Effector CD4-positive, alpha-beta T cell (primary cell): ENCODE measurements at places on chromosomes 11 and 22.

DNA sequence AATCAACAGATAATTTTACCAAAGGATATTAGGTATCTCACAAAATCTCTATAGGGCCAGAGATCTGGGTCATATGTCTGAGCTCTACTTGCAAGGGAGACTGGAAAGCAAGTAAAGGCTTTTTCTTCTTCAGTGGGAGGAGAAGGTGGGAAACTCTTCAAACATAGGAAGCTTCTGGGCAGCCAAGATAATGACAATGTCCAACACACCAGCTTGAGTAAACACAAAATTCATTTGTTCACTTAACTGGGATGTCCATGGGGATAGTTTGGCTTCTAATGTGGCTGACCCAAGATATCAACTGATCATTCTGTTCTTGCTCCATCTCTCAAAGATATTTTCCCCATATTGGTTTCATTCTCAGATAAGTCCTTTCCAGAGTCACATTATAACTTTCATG lies 37.4 kb downstream of the OR2AT4 start:
- DNase-seq, result no peak

- DNase-seq, result no peak
Observed at GRCh38 chr22:40484906-40485669, 114.7 kb downstream of the SGSM3 start.

- DNase-seq, result no peak
Observed at GRCh38 chr11:61109671-61110070, 7.4 kb downstream of the CD5 start.

DNA sequence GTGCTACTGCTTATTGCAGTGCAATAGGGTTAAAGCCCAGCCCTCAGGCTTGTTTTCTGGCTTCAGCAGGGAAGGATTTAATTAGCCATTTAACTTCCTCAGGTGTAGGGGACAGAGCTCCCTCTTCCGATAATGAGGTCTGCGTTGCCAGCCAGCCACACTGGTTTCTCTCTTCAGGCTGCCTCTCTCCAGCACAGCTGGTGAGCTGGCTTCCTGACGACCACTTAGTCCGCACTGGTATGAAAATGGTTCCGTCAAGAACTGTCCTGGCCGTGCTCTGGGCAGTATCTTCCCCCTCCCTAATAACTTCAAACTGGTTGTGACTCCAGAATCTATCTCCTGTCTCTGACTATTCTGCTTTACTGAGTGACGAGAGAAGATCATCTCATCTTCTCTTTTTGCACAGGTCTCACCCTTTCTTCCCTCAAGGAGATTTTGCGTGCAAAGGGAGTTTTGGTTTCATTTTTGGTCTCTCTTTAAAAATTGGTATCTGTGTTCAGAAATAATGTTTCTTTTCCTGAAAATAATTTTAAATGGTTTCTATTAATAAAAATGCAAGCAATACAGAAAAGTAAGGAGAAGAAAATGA lies 49.2 kb downstream of the CNTN5 start:
- no peak for DNase-seq

DNA sequence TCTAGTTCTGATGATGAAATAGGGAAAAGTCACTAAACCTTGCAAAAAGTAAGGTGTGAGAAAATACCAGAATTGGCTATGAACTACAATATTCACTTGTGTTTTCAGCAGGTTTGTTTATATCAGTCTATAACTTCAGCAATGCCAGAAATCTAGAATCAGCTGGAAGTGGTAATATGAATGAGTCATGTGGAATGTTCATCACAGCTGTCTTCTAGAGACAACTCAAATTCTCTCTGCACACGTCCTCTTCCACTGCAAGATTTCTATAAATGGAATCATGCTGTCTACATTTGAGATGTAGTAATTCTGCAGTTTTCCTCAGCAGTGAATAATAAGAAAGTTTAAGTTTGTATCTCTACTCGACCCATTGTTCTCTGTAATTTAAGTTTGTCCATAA lies 89.9 kb downstream of the OR4A15 start:
- no peak for DNase-seq

GRCh38 chr22:37254209-37254866 lies 10.3 kb upstream of the RAC2 start:
- DNase-seq, result no peak

DNA sequence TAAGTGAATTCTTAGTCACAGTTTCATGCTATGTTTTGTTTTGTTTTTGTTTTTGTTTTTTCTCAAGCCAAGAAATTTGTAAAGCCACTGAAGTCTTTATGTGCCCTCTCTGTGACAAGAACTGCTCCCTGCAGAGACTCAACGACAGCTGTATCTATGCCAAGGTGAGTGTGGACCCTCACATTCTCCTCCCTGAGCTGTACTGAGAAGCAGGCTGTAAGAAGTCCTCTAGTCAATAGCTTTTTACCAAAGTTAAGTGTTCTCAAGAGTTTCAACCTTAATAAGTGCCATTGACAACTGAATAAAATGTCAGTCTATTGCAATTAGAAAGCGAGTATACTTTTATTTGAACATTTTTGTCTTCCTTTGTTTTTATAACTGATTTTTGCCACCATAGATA lies 18.9 kb downstream of the MUC15 start:
- no peak for DNase-seq
